Naive thymus-derived CD8-positive, alpha-beta T cell (primary cell): ENCODE measurements at places on chromosomes 1 and 21. TPM values are rescaled to one million over a fixed set of nuclear protein-coding genes. Genes with fewer than 3 reads are reported as not detected.

GRCh38 chr1:188782220-188782841 lies 1695.3 kb downstream of the BRINP3 start:
- no peak for DNase-seq

DNA sequence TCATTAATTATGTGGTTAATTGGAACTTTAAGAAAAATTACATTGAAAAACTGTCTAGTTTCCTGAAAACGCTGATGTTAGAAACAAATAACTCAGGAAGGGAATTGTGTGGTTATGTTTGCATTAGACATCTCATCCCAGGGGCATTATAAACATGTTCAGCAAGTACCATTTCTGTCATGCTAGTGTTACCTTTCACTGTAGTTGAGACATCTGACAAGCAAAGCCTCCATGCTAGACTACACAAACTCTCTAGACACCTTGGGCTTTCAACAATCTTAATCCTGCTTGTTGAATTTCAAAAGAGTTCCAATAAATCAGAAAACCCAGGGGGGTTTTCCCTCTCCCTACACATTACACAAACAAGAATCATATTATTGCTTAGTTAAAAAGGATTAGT lies 536.8 kb downstream of the KCNT2 start:
- DNase-seq: no peak

DNA sequence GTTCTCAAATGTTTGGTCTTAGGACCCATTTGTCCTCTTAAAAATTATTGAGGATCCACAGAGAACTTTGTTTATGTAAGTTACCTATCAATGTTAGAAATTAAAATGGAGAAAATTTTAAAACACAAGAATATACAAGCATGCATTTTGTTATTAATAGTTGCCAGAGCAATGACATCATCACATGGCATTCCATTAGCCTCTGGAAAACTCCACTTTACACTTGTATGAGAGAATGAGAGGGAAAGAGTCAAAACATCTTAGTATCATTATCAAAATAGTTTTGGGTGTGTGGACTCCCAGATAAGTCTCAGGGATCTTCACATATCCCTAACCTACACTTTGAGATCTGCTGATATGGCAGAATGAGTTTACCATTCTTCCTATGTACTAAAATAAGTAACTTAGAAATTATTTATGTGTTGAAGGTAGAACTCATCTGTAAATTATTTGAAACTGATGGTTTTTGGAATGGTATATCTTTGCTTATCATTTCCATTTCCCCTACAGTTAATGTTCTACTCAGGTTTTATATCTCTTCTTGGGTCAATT lies 48.8 kb downstream of the RNF220 start:
- no peak for DNase-seq

DNA sequence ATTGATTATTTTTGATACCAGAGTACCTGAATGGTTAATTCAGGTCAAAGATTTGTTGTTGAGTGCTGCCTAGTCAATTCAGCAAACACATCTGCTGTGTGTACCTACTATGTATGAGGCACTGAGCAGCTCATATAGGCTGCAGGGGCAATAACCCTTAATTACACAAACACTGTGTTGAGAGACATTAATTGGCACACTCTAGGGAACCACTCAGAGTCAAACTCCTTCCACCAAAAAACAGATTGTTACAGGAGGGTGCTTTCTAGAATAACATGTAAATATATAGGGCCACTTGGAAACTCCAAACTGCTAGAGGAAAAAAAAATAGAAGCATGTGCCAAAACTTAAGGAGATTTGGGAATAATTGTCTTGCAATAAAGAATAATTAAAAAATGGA lies 31.3 kb downstream of the UBE2U start:
- DNase-seq: no peak

The NEXN gene
- total RNA-seq: 0.33 TPM
